ENCODE measurements at places on chromosomes 13 and 19.

DNA sequence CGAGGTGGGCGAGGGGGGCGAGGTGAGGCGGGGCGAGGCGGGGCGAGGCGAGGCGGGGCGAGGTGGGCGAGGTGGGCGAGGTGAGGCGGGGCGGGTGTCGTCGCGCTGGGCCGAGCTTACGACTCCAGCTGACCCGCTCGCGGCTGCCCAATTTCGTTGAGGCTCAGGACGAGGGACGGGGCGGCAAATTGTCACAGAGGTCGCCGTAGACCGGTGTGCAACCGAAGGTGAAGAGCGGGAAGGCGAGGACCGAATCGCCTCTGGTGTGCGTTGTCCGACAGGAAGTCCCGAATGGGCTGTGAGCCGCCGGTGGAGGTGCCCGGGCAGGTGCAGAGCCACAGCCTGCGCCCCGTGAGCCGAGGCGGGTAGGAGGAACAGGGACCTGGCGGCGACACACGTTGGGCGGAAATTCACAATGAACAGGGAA is at the start of gene LACC1:
LACC1 (plus strand) TSS at position 150 of the 427 bp plus-strand sequence. CDS start 1,082 bp downstream, outside the sequence.
- no peak for DNase-seq

- no peak for DNase-seq
These were observed 25.6 kb downstream of the EPS15L1 start for GRCh38 chr19:16446108-16446723.

- no peak for DNase-seq
These were observed 8.0 kb downstream of the RASA3 start for GRCh38 chr13:114124431-114124830.

- DNase-seq = no peak
These were observed 210.4 kb downstream of the DCLK1 start for GRCh38 chr13:35920816-35921215.

DNA sequence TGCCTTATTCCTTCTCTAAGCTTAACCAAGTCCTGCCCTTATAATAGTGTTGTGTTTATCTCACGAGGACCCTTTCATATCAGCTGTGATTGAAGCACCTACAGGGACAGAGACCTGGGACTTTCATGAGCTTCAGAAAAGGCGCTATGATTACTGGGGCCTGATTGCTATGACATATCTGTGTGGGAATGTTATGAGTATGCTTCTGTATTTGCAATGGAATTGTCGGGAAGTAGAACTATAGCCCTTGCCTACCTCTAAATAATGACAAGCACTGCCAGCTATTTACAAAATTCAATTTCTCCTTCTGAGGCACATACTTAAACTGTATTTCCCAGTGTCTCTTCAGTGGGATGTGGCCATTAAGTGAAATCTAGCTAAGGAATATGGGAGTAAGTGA is 191.5 kb downstream of the LHFPL6 start:
- no peak for DNase-seq

DNA sequence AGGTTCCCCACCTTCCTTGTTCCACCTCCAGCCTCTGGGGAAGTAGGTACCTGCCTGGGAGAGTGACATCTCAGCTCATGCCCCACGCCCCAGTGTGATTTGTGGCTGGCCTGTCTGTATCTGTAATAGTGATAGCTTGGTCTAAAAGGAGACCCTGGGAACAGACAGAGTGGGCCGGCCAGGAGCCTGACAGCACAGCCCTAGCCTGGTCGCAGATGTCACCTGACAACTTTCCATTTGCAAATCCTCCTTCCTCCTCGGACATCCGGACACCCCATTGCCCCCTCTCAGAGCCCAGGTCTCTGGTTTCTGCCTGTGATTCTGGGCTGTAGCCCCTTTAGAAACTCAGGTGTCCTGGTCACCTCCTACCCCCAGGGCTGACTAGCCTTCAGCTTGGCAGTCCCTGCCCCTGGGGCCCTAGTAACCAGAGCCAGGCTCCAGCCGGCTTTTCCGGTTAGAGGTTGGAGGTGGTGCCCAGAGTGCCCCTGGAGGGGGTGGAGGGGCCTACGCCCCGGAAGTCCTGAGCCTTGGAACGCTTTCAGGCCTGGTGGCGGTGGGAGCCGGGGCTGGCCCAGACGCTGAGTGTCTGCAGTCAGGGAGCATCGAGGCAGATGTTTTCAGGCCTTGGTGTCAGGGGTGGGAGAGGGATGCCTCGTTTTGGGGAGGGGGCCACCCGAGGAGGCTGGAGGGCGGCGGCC is 6.5 kb downstream of the LRRC8E start:
- DNase-seq = no peak

GRCh38 chr13:89514534-89515312 is 1832.8 kb upstream of the MIR17HG start:
- peak; percentile 43 for DNase-seq

- peak; percentile 68 for DNase-seq
These were observed 173.6 kb downstream of the NUFIP1 start for GRCh38 chr13:44815623-44816022.

DNA sequence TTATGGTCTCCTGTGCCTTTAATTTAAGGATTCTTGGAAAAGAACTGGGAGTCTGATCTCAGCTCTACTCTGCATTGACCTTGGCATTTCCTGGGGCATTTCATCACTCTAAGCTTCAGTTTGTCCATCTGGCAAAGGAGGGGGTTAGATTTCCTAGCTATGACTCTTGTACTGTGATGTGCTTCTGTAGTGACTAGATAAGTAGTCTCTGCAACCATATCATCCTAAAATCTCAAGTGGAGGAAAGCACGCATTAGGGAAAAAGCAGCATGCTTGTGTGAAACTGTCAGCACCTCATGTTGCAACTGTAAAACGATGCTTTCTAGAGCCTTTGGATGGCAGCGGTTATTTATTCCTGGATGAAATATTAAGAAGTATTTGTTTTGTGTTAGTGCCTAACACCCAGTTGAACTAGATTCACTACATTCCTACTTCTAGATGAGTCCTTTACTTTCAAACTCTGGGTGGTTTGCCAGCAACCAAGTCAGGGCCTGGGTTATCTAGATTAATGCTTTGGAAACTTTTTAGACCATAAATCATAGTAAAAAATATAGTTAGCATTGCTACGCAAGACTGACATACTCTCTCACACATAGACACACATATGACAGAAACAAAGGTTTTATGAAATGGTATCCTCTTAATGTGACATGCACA is 6.8 kb downstream of the WDFY2 start:
- peak; percentile 54 for DNase-seq

GRCh38 chr19:11540645-11541044 is 2.0 kb downstream of the CNN1 start:
- DNase-seq = no peak

GRCh38 chr19:8224394-8225145 is 15.4 kb downstream of the CERS4 start:
- DNase-seq = peak; percentile 34

GRCh38 chr13:99374994-99375737 is 68.0 kb upstream of the GPR183 start:
- no peak for DNase-seq

Measured in epithelial cell of prostate (primary cell).